T47D (cell line): ENCODE measurements at places on chromosomes 3 and 15.

DNA sequence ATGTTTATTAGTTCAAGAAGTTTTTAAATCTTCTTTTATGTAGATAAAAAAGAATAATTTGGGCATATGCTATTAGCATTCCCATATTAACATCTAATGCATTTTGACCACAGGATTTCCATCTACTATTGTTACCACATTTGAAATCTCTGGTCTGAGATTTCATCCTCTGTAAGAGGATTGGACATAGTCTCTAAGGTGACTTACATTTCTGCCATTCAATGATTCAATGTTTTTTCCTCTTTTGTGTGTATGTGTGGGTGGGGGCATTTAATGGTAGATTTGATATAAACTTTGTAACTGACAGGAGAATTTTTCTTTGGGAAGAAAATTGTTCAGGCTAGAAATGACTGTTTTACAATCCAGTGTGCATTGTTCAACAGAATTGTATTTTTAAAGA lies 307.3 kb upstream of the RBMS3 start:
- DNase-seq: no peak

DNA sequence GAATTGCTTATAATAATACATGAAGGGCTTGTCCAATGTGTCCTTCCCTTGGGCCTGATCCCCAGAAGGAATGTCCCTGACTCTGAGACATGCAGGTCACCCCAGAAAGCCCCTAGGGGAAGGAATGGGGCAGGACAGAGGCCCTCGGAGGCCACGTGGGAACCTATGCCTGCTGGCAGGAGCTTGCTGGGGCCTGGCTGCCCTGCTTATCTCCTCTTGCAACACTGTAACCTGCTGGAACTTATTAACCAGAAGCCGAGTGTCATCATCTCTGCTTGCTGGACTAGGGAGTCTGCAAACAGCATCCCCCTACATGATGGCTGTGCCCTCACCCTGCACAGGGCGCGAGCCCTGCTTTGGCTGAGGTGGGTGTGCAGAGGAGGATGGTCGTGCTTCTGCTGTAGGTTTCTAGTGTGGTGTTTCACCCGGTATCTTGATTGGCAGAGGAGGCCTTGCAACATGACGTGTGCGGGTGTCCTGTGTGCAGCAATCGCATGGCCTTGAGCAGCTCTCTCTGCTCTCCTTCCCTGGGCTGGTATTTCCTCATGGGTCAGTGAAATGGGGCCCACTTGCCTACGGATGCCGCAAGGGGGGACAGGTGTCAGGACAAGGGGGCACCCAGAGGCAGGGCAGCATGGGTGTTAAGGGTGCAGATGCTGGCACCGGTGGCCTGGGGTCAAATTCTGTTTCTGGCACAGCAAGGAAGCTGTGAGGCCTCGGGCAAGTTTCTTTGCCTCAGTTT lies 5.0 kb downstream of the CHST13 start:
- DNase-seq: no peak

GRCh38 chr3:19972054-19972453 lies 25.2 kb downstream of the RAB5A start:
- DNase-seq: no peak

- DNase-seq: no peak
Measured at GRCh38 chr3:167251678-167252077, 128.4 kb downstream of the ZBBX start.

- DNase-seq: no peak
Measured at GRCh38 chr15:42800731-42801474, 64.0 kb upstream of the CDAN1 start.

DNA sequence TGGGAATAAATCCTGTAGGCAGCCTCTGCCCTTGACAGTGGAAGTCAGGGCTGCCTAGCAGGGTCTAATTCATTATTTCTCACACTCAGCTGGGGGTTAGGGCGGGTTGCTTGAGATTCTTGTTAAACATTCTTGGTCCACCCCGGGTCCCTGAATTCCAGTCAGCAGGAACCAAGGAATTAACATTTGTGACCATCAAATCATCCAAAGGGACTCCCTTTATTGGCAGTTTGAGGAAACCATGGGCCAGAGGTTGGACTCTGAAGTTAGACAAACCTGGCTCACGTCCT lies 122.8 kb downstream of the EEFSEC start:
- no peak for DNase-seq

- no peak for DNase-seq
Measured at GRCh38 chr3:10683106-10683505, 132.9 kb upstream of the SLC6A11 start.

DNA sequence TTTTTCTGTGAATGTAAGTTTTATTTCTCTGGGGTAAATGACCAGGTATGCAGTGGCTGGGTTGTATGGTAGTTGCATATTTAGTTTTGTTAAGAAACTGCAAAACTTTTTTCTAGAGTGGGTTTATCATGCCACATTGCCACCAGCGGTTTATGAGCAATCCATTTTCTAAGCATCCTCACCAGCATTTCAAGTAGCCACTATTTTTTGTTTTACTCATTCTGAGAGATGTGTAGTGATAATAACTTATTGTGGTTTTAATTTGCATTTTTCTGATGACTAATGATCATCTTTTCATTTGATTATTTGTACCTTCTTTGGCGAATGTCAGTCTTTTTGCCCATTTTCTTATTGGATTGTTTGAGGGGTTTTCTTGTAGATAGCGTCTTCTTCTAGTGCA lies 56.2 kb downstream of the SPRED1 start:
- no peak for DNase-seq

GRCh38 chr15:50116477-50116876 lies 2.6 kb downstream of the ATP8B4 start:
- peak; percentile 45 for DNase-seq

DNA sequence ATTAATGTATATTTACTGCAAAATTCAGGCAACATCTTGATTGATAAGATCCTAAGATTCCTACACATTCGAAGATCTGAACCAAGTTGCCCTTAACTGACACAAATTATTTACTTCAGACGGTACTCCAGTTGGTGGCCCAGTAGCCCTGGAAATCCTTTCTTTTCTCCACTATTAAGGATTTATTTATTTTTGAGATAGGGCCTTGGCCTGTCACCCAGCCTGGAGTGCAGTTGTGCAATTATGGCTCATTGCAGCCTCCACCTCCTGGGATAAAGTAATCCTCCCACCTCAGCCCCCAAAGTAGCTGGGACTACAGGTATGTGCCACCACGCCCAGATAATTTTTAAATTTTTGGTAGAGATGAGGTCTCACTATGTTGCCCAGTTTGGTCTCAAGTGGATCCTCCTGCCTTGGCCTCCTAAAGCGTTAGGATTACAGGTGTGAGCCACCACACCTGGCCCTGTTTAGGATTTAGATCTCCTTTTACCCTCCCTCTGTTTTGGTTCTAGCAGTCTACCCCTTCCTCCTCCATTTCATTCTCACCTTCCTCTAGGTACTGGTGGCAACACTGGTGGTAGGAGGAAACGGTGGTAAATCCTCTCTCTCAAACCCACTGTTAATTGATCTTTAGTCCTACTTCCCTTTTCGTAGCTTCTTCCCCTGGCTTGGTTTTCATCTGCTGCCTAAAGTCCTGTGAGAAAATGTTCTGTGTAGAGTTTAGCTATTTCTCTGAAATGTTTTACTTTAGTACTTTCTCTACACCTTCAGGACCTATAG lies 12.7 kb upstream of the ZNF609 start:
- DNase-seq: no peak

DNA sequence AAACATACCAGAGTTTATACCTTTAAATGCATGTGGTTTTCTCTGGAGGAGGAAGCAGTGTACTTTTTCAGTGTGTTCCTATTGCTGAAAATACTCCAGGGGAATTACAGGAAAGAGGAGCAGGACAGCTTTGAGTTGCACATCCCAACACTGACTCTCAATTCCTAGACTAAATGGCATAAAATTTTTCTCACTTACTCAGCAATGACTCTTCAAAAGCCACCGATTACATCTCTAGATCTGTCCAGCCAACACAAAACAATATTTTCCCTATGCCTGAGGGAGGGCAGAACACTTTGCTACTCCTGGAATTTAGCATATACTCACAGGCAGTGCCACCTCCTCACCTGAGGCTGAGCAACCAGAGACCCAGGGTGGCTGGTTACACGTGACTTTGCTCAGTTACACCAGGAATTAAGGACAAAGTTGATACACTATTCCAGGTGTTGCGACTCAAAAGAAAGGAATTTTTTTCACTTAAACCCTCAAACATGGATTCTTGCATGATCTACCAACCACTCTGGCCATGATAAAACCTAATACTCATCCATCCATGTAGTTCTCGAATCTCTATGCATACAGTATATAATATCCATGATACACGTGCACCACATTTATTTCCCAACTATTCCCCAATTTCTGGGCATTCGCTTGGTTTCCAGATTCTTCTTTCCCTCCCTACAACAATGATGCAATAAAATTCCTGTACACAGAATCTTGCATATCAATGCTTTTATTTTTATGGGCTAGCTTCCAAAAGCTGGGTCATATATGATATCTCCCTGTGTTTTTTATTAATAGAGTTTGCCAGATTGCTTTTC lies 194.6 kb downstream of the THRB start:
- peak; percentile 17 for DNase-seq

DNA sequence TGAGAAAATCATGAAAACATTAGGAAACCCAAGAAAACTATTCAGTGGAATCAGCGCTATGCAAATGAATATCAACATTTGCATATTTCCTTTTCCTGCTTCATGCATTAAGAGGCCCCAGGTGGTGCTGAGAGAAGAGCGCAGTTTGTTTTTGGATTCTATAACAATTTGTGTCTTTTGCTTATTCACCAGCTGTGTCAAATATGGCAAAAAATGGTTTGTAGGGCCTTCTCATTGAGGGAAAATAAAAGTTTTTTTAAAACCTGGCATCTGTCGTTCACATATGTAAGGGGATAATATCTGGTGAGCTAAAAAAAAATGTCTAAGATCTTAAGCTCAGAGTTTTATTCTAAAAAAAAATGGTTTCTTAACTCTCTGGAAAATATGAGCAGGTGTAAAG lies 122.5 kb upstream of the ROBO2 start:
- no peak for DNase-seq

- peak; percentile 71 for DNase-seq
Measured at GRCh38 chr15:62549345-62549970, 384.4 kb upstream of the C2CD4B start.

GRCh38 chr3:61574854-61575253 lies 13.5 kb downstream of the PTPRG start:
- DNase-seq: no peak

GRCh38 chr3:72572489-72573007 lies 275.7 kb downstream of the SHQ1 start:
- no peak for DNase-seq

GRCh38 chr3:171690281-171690680 lies 120.0 kb downstream of the PLD1 start:
- DNase-seq: no peak

DNA sequence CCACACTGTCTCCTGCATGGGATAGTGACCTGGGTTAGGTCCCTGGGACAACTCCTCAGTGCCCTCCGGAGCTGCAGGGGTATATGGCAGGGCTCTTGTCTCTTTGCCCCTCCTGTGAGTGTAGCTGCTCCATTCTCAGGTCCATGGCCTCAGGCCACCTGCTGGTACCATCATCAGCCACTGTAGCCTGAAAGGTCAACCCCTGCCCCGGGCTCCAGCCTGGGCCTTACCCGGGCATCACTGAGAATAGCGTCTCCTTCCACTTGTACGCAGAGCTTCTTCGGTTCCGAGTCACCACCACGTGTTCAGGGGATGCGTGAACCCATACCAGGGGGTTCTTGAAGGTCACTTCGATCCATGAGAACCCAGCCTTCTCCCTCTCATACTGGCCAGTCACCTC lies 13.8 kb downstream of the ITIH4 start:
- DNase-seq: no peak

GRCh38 chr3:113070681-113071113 lies 79.9 kb downstream of the GTPBP8 start:
- DNase-seq: no peak

GRCh38 chr3:50559702-50560101 lies 7.8 kb downstream of the C3orf18 start:
- no peak for DNase-seq

GRCh38 chr3:195087328-195087727 lies 183.6 kb downstream of the XXYLT1 start:
- DNase-seq: no peak

- DNase-seq: no peak
Measured at GRCh38 chr3:126872701-126873342, 110.1 kb upstream of the PLXNA1 start.

- no peak for DNase-seq
Measured at GRCh38 chr3:58580826-58581327, 3.7 kb upstream of the FAM107A start.

GRCh38 chr3:12840591-12841148 lies 695 bp downstream of the RPL32 start:
- DNase-seq: no peak

- DNase-seq: no peak
Measured at GRCh38 chr15:73628976-73629797, 4.0 kb downstream of the NPTN start.

- no peak for DNase-seq
Measured at GRCh38 chr3:96779810-96780209, 34.6 kb upstream of the EPHA6 start.

GRCh38 chr3:174156200-174156599 lies 702.9 kb upstream of the NAALADL2 start:
- no peak for DNase-seq

- no peak for DNase-seq
Measured at GRCh38 chr15:85785887-85786780, 8.6 kb downstream of the KLHL25 start.

DNA sequence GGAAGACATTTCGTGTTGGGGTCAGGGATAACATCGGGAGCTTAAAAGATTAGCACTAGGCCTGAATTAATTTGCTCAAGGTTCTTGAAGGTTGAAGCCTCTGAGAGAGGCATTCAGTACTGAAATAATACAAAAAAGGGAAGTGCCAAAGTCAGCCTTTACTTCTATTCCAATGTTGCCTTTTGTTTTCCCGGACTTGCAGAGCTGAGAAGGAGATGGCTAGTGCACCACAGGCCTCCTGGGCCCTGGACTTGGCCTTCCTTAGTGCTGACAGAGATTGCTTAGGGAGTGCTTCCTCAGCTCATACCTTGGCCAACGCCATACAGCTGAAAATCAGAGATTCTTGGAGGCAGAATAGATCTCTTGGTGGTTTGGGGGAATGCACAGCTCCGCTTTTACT lies 333.6 kb upstream of the TBL1XR1 start:
- no peak for DNase-seq

GRCh38 chr3:59143447-59143846 lies 93.6 kb upstream of the CFAP20DC start:
- peak; percentile 35 for DNase-seq

DNA sequence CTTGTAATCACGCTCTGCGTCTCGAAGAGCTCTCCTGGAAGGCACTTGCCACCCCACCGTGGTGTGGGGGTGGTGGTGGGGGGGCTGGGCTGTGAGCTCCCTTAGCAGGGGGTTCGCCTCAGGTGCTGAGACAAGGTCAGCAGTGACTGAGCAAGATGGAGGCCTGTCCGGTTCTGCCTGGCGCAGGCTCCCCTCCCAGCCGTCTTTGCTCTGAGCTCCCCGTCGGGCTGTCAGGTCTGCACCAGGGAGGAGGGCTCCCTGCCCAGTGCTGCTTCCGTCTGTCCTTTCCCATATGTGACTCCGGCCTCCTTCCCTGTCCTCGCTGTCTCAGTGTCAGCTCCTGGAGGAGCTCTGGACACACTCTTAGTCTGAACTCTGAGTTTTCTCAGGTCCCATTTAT lies 80.0 kb downstream of the PLXNA1 start:
- no peak for DNase-seq

- DNase-seq: peak; percentile 46
Measured at GRCh38 chr15:51286816-51287215, 51.6 kb downstream of the CYP19A1 start.
